Smooth muscle cell of trachea (primary cell): ENCODE measurements at places on chromosomes 12 and 14. TPM values are rescaled to one million over a fixed set of nuclear protein-coding genes. Genes with fewer than 3 reads are reported as not detected.

DLGAP5 gene
- 2.3 and 66.5 TPM in 2 replicates for total RNA-seq

AQP6 gene
- total RNA-seq, result not detected in 2 replicates

CD69 gene
- not detected in 2 replicates for total RNA-seq

MFAP5 gene
- 12.5 and 14.9 TPM in 2 replicates for total RNA-seq

ANO4 gene
- 0.44 and 1.3 TPM in 2 replicates for total RNA-seq

KERA gene
- total RNA-seq, result not detected in 2 replicates

SLC6A15 gene
- 21.2 and 30.0 TPM in 2 replicates for total RNA-seq

OTX2 gene
- total RNA-seq, result not detected in 2 replicates

REM2 gene
- 0.17 and 0.29 TPM in 2 replicates for total RNA-seq

C14orf132 gene
- total RNA-seq, result 31.9 and 59.4 TPM in 2 replicates

USP44 gene
- total RNA-seq, result 10.2 and 18.7 TPM in 2 replicates

KRT72 gene
- not detected in 2 replicates for total RNA-seq
